ENCODE measurements at places on chromosomes 16 and 17. TPM values are rescaled to one million over a fixed set of nuclear protein-coding genes. Genes with fewer than 3 reads are reported as not detected.
A peak's percentile ranks its signal among the peaks of the same experiment; 100 is the strongest.

The SDK2 gene
- 1.4 TPM for total RNA-seq

The DOC2A gene
- 0.42 TPM for total RNA-seq

The FBXL16 gene
- total RNA-seq = 18.4 TPM

The STAT5B gene
- 105 TPM for total RNA-seq

The LMF1 gene
- 40.4 TPM for total RNA-seq

The SPIRE2 gene
- 5.5 TPM for total RNA-seq

The COX10 gene
- 35.2 TPM for total RNA-seq

GRCh38 chr16:81945665-81946064, 65.6 kb downstream of the SDR42E1 start:
- no peak for DNase-seq

DNA sequence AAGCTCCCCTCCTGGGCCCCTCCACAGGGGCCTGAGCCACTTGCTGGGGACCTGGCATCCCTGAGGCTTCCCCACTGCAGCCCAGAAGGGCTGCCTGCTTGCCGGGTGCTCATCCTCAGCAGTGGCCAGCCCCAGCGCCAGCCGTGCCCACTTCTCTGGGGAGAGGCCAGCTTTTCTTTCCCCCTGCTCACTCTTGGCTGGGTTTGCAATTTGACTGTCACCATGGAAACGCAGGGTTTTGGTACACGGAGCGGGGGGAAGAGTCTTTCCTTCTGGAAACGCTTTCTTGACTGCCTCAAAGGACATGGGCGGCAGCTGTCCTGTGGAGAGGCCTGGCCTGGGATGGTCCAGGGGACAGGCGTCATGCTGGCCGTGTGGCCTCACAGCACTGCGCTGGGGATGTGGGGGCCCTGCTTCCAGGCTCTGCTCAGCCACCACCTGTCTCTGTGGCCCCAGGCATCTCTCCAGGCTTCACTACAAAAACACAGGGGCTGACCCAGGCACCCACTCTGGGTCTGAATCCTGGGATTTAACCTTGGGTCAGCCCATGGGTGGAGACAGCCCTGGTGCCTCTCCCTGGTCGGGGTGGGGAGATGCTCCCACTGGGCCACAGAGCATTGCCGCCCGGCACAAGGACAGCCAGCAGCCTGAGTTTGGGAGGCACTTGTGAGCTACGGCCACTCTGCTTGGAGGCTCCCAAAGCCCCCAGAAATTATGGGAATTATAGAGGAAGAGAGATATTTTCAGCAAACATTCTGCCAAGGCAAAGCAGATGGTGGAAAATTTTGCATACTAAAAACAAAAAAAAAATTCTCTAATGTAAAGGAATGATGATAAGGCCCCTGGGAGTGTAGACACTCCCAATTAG, 45.9 kb upstream of the DOC2B start:
- peak; percentile 49 for DNase-seq

GRCh38 chr16:67104061-67104460, 5.7 kb upstream of the PHAF1 start:
- DNase-seq = no peak

DNA sequence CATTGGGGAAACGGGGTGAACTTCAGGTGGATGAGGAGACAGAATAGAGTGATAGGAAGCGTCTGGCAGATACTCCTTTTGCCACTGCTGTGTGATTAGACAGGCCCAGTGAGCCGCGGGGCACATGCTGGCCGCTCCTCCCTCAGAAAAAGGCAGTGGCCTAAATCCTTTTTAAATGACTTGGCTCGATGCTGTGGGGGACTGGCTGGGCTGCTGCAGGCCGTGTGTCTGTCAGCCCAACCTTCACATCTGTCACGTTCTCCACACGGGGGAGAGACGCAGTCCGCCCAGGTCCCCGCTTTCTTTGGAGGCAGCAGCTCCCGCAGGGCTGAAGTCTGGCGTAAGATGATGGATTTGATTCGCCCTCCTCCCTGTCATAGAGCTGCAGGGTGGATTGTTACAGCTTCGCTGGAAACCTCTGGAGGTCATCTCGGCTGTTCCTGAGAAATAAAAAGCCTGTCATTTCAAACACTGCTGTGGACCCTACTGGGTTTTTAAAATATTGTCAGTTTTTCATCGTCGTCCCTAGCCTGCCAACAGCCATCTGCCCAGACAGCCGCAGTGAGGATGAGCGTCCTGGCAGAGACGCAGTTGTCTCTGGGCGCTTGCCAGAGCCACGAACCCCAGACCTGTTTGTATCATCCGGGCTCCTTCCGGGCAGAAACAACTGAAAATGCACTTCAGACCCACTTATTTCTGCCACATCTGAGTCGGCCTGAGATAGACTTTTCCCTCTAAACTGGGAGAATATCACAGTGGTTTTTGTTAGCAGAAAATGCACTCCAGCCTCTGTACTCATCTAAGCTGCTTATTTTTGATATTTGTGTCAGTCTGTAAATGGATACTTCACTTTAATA, 7.0 kb upstream of the TMEM235 start:
- DNase-seq = no peak

DNA sequence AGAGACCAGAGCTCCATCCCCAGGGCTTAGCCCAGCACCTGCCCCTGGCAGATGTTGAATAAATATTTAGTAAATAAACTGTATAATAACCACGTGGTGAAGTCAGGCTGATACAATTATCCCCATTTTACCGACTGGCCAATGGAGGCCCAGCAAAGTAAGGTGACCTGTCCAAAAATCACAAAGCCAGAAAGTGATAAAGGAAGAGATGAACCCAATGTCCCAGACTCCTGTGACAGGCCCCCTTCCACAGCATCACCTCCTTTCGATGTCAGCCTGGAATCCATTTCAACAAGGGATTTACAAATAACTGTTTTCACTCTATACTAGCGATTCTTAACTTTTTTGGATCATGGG, 5.5 kb downstream of the TVP23A start:
- DNase-seq = no peak

DNA sequence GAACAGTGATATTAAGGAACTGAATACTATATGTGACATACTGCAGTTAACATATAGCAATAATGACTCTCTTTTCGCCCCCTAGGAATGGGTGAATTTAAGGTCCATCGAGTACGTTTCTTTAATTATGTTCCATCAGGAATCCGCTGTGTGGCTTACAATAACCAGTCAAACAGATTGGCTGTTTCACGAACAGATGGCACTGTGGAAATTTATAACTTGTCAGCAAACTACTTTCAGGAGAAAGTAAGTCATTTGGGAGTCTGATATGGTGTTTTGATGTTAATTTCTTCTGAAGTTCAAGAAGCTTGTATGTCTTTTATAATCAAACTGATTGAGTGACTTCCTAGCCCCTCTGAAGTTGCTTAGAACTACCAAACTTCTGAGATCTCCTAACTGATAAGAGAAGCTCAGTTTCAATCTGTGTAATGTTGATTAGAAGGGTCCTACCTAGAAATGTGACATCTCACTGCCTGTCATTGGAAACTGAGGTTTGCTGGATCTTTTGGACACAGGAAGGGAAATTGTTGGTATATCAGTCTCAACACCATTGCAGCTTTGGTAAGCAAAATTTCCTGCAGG, 1.0 kb downstream of the UTP4 start:
- no peak for DNase-seq

GRCh38 chr16:87376660-87377059, 6.9 kb downstream of the FBXO31 start:
- DNase-seq = no peak

GRCh38 chr16:84104231-84104630, 12.5 kb downstream of the MBTPS1 start:
- no peak for DNase-seq

DNA sequence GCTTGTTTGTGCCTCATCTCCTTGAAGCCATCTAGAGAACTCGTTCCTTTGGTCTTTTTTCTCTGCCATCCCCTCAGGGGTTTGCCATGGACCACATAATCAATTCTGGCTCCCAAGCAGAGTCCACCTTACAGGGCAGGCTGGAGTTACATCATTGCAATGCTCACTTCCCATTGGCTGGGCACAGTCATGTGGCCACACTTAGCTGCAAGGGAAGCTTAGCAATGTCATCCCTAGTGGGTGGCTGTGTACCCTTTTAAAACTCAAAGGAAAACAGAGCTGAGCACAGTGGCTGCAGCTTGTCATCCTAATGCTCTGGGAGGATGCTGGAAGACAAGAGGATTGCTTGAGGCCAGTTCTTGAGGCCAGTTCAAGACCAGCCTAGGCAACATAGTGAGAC, 41.9 kb upstream of the POLR3E start:
- no peak for DNase-seq

DNA sequence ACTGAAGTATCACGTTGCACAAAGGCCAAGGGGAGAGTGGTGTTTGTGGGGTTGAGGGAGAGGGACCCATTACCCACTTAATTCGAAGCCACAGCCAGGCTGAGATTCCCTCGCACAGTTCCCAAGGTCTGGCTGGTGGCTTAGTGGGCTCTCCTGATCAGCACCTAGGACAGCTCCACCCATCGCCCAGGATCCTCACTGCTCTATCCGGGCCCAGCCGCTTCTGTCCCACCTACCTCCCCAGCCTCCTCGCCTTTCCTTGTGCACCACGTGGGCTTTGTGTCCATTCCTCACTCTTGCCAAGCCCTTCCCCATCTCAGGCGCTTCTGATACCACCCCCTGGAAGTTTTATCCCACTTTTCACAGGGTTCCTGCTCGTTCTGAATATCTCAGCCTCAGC, 163.5 kb downstream of the CCT6B start:
- DNase-seq = no peak

- no peak for DNase-seq
Measured at GRCh38 chr17:50909765-50910605, 43.8 kb upstream of the TOB1 start.

DNA sequence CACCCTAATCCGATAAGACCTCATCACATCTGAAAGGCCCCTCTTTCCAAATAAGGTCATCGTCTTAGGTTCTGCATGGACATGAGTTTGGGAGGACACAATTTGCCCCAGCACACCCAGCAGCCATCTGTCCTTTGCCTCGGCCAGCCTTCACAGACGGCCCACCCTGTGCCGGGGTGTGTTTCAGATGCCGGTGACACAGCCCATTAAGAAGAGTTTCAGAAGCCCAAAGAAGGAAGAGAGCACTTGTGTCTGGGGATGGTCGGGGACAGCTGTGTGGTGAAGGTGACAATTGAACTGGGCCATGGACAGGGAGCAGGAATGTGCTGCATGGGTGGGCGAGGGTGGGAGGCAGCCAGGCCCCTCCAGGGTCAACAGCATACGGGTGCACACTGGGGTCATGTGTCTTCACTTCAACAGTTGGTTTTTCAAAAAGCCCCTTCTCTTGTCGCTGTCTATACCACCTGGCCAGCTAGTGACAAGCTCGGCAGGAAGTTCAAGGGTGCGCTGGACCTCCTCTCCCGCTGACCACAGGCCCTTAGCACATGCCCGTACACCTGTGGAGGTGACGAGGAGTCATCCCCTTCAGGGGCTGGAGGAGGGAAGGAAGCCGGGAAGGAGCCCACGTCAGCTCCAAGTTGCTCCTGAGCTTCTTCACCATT, 183.1 kb downstream of the C16orf95 start:
- DNase-seq = peak; percentile 33

DNA sequence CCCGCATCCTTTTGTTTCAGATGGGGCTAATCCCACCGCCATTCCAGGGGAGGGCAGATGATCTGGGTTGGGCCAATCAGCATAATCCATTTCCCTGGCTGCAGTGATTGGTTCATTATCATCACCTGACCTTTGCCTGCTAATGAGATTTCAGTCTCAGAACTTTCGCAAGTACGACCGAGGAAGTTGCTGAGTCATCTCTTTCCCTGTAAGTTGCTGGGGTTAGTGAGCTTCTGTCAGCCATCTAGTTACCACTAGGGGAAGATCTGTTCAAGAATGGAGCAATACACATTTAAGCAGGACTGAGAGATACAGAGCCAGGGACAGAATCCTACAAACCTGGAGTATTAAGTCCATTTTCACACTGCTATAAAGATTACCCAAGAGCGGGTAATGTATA, 65.3 kb upstream of the NUDT7 start:
- no peak for DNase-seq

DNA sequence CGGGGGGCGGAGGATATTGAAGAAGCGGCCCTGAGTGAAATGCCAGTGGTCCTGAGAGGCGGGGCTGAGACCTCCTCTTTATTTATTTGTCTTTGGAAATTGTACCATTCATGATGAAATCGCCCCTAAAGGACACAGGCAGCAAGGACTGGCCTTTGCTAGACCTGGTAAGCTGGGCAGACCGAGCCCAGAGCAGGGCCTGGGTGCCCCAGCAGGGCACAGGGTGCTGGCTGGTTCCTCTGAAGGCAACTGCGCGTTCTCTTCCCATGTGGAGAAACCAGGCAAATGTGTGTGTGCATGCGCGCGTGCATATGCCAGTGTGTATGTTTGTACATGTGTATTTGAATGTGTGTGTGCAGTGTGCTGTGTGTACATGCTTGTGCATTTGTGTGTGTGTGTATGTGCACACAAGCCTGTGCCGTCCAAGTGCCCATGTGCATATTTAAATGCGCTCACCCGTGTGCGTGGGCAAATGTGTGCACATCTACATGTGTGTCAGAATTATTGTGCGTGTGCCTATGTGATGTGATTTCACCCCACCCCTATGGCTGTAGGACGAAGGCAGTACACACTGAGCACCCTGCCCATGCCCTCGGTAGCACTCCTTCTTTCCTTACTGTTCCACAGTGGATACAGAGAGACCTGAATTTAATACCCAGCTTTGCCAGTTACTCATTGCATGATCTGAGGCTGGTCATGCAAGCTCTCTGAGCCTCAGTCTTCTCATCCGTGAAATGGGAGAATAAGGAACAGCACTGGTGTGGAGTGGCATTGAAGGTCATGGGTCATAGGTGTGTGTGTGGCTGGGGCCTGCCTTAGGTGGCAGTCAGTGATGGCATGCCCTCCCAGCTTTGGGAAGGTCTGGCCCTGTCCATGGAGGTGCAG, 105.2 kb downstream of the CMIP start:
- DNase-seq = no peak

DNA sequence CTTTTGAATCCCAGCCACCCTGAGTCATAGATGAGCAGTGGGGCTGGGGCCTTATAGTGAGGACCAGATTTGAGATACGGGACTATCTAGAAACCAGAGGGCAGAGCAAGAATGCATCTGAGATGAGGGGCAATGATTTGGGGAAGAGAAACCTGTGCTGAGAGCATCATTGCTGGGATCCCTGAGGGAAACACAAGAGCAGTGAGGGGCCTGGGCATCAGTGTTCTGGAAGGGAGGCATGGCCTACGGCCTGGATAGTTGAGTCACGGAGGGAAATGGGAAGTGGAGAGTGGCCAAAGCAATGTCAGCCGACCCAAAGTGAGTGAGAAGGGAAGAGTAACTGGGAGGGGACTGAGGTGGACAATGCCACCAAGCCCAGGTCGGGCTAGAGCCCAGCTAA, 5.2 kb downstream of the CAMTA2 start:
- DNase-seq = no peak

- DNase-seq = no peak
Measured at GRCh38 chr17:81400154-81400977, 5.1 kb downstream of the BAHCC1 start.
